Activated CD4-positive, CD25-positive, alpha-beta regulatory T cell treated with anti-CD3 and anti-CD28 coated beads, Interleukin-2, amount 50 U/mL, for 16 hours (primary cell): ENCODE measurements at places on chromosomes 1 and 21.

DNA sequence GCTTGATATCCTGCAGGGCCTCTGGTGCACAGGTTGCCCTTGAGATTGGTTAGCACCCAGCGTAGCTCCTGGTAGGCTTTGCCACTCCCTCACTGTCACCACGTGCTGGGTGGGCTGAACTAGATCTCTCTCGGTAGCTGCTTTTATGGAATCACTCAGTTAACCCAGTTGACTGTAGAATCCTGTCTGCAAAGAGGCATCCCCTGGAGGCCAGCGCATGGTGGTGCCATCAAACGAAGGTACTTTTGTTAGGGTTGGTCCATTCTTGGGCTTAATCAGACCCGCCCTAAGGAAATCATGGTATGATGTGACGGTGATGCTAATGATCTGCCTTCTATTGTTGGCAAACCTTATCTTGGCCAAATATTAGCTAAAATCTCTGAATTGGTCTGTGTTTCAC, 153.4 kb downstream of the GALNT2 start:
- no peak for DNase-seq

DNA sequence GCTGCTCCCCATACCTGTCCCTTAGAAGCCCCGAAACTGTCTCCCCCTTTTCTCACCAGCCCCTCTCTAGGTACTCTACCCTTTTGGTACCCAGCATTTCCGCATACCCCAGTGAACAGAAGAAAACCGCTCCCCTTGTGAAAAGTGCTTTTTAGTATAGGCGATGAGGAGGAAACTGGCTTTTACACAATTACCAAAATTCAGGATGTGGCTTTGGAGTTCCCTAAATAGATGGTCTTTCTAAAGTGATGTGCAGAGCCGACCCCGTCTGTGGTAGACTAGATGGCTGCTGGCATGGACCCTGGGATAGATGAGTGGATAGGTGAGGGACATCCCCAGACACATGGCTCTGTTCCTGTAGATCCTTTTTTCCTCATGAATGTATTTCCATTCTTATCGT, 2.6 kb upstream of the PER3 start:
- no peak for DNase-seq

GRCh38 chr1:36320291-36320761, 3.1 kb downstream of the EVA1B start:
- DNase-seq, result no peak

DNA sequence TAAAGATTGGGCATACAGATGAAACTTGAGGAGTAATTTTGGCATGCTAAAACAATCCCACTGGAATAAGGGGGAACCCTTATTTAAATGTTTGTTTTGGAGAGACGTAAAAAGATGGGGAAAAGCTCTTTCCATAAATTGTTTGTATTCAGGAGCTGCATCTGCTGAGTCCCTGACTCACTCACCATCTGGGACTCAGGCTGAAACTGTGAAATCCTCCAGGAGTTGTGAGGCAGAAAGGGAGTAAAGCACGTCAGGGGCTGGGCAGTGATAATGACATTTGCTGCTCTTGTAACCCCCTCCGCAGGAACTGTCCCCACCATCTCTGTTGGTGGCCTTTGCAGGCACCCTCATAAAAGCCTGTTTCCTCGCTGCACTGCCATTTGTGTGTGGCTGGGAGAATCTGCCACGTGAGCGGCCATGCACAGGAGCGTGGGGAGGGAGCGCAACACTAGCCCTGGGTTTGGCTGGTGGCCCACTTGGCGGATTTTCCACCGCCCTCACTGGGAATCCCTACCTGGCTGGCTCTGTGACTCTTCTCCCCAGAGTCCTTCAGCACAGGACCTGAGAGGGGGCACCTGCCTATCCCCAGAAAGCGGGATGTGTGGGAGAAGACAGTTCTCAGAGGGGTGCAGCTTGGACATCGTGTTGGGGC, 45.3 kb downstream of the ZSCAN20 start:
- DNase-seq, result no peak

- no peak for DNase-seq
Measured at GRCh38 chr1:207918011-207918410, 7.1 kb upstream of the CD34 start.

- no peak for DNase-seq
Measured at GRCh38 chr1:79262745-79263258, 256.3 kb upstream of the ADGRL4 start.

GRCh38 chr1:164757625-164758024, 198.6 kb downstream of the PBX1 start:
- DNase-seq, result no peak

DNA sequence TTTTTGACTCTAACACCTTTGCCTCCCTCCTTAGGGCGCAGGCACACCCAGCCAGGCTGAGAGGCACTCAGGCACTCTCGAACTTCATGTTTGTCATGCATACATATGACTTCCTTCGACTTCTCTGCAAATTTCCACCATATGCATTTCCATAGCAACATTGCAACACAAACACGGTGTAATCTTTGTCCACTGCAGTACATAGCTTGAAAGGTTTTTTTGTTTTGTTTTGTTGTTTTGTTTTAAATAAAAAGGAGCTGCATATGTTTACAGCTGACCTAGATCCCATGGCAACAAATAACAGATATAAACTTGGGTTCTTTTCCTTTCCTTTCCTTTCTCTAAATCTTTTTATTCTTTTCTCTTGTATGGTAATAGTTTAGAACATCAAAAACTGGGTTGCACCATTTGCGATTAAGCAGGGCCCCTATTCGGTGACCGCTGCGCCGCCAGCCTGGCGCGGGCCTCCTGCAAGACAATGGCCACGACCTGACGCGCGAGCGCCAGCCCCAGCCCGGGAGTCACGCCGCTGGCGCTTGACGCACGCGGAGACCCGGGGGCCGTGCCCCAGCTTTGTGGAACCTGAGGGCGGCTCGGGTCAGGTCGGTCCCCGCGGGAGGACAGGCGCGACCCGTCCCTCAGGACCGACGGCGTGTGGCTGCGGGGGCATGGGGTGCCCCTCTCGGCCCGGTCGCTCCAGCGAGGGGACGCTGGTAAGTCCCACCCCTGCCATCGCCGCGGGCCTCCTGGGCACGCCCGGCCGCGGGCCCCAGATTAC, 35.2 kb downstream of the CCN1 start:
- no peak for DNase-seq

DNA sequence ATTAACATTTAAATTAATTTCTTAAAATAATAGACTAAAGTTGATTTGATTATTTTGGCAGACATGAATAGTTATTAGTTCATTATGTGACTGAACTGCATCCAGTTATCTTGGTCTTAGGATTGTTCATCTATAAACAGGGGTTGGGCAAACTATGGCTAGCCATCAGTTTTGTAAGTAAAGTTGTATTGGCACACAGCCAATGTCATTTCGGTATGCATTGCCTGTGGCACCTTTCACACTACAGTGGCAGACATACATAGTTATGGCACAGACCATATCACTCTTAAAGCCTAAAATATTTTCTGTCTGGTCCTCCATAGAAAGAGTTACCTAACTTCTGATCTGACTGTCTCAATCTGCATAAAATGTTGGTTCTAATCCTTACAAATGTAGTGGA, 27.2 kb downstream of the ADGRL2 start:
- DNase-seq, result no peak

GRCh38 chr1:245605480-245606156, 450.8 kb downstream of the KIF26B start:
- no peak for DNase-seq

DNA sequence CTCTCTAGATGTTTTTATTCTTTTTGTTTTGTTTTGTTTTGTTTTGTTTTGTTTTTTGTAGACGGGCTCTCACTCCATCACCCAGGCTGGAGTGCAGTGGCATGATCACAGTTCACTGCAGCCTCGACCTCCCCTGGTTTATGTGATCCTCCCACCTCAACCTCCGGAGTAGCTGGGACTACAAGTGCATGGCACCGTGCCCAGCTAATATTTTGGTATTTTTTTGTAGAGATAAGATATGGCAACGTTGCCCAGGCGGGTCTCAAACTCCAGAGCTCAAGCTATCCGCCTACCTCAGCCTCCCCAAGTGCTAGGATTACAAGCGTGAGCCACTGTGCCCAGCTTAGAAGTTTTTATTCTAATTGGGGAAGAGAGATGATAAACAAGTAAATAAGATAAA, 13.3 kb upstream of the TP53BP2 start:
- DNase-seq, result no peak

DNA sequence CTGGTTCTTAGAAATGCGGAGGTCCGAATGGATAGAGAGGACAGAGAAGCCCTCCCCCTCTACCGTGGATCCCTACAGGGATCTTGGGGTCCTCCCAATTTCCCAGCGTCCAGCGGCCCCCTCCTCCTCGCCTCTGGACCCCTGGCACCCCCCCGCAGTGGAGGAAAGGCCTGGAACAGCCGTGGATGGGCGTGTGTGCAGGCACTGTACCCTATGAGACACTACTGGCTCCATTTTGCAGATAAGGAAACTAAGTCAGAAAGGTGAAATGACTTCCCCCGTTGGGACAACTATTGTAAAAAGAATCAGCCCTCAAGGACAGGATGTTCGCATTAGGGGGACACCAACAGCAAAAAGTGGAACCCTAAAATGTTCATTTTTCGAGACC, 931 bp upstream of the CLSTN1 start:
- DNase-seq, result no peak

DNA sequence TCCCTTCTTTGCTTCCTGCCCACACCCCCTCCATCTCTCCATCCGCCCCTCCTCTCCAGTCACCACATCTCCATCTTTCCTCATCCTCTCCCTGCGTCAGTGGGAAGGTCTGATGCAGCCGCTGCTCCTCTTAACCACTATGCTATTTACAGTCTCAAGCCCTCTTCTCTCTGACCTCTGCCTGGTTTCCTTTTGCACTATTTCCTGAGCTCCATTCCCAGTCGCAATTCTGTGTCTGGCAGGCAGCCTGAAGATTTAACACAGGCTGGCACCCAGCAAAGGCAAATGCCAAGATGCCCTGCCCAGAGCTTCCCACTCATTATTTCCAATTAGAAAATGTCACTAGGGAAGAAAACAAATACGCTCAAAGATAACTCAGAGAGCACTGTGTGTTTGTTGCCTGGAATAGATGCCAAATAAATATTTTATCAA, 89.6 kb upstream of the LPGAT1 start:
- DNase-seq, result no peak

- no peak for DNase-seq
Measured at GRCh38 chr1:60874718-60875117, 207.6 kb upstream of the NFIA start.

GRCh38 chr1:230309646-230310177, 116.4 kb downstream of the PGBD5 start:
- DNase-seq, result no peak

DNA sequence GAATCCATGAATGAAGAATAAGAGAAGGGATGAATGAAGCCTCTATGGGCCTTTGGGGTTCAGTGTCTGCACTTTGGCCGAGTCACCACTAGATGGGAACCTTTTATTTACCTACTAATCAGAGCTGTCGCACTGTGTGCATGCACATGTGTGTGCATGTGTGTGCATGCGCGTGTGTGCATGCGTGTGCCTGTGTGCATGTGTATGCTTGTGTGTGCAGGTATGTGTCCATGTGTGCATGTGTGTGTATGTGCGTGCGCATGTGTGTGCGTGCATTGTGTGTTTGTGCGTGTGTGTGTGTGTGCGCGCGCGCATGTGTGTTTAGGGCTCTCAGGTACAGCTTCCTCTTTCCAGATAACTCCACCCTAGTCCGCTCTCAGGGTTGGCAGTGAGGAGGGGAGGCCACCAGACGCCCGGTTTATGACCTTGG, 20.4 kb upstream of the UBXN10 start:
- no peak for DNase-seq

- no peak for DNase-seq
Measured at GRCh38 chr21:43719748-43720538, 1.0 kb downstream of the PDXK start.

GRCh38 chr1:27275696-27276095, 41.3 kb downstream of the WDTC1 start:
- no peak for DNase-seq

GRCh38 chr1:44594871-44595735, 79.2 kb downstream of the TMEM53 start:
- DNase-seq, result peak; percentile 61

DNA sequence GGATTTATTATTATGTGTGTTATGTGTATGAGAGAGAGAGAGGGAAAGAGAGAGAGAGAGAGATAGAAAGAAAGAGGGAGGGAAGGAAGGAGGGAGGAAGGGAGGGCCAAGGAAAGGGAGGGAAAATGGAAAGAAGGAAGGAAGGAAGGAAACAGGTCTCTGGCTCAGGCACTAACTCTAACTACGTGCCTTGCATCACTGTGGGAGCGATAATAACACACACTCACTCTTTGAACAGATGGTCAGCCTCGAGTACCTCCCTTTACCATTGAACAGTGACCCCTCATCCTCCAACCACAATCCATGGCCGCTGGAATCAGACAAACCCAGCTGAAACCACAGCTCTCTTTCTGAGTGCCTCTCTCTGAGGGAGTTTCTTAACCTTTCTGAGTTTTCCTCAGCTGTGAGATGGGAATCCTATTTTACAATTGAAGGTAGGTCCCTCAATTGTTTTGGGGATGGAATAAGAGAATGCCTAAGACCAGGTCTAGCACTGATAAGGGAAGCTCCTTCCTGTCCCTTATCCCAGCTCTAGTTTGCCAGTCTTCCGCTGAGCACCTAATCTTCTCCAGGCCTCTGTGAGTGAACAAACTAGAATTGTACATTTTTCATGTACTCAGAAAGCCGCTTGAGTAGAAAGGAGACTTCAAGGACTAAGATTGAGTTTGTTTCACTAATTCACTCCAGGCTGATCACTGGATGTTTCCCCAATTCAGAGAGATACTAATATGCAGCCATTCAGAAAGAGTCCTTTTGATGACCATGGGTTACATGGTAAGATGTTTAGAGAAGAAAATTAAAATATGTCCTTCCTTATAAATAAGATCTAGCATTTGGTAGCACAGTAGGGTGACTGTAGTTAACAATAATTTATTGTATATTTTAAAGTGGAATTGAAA, 62.8 kb downstream of the IRF2BP2 start:
- no peak for DNase-seq

DNA sequence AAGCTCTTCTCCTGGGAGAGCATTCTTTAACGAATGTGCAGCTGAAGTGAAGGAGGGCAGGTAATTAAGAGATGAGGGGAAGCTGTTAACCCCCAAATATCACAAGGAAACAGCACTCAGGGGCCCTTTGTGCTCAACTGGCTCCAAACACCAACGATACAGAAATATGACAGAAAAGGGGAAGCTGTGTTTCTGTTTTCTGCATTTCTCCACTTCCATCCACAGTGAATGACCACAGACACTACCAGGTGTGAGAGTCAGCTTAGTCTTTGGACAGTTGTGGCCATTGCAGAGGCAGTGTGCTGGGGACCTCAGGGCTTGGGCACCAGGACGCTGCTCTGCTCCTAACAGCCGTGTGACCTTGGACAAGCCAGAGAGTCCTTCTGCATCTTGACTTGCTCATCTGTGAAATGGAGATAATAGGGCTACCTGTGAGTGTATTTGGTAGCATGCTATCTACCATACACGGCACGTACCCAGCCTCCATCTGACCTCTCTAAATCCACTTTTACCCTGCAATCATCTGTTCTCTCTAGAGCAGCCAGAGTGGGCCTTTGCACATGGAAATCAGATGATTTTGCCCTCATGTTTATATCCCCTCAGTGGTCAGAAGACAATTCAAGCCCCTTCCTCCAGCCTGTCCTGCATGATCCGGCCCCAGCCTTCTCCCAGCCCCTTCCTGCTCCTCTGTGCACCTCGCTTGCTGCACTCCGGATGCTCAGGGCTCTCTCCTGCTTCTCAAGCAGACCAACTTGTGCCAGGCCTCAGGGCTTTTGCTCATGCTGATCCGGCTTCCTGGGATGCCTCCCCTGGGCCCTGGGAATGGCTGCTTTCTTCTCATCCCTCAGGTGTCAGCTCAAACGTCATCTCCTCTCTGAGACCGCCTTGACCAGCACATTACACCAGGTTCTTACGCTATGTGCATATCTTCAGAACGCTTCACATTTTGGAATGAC, 4.7 kb upstream of the TINAGL1 start:
- no peak for DNase-seq

GRCh38 chr1:160581961-160582360, 2.7 kb upstream of the CD84 start:
- no peak for DNase-seq
